Activated naive CD4-positive, alpha-beta T cell treated with anti-CD3 and anti-CD28 coated beads, Interleukin-2, amount 50 U/mL, for 16 hours (primary cell): ENCODE measurements at places on chromosomes 7 and 10.

- DNase-seq: no peak
These were observed 241.7 kb downstream of the GATA3 start for GRCh38 chr10:8296090-8296733.

- DNase-seq: no peak
These were observed 87.4 kb downstream of the ELAPOR2 start for GRCh38 chr7:86972072-86972471.

- DNase-seq: no peak
These were observed 2.9 kb upstream of the LCOR start for GRCh38 chr10:96829029-96829773.

GRCh38 chr10:60901561-60902235 is 42.3 kb downstream of the RHOBTB1 start:
- DNase-seq: no peak
